ENCODE measurements at places on chromosomes 5 and 9.

DNA sequence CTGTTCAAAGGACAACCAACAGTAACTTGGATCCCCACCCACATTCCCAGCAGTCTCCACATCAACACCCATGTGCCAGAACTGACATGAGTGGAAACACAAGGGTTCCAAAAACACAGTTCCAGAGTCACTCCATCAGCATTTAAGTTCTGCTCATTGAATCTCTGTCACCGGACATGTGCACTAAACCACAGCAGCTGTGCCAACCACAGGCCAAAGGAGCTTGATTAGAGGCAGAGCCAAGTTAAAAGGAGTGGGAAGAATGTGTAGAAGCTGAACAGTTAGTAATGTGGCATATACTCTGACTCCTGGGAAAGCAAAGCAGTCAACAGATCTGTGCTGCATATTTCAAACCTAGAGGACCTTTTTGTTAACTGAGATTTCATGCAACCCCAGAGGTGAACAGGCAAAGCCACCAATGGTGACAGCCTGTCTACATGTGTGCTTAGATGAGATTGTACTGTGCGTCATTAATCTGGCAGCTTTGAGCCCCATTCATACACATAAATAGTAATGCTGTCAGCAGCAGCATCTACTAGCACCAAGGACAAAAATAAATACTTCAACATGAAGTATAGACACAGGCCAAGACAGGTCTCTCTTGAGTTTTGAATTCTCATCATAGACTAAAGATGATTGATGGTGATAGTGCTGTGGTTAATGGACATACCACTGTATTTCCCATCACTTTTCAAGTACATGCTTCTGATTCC lies 16.4 kb upstream of the FST start:
- DNase-seq, result no peak

DNA sequence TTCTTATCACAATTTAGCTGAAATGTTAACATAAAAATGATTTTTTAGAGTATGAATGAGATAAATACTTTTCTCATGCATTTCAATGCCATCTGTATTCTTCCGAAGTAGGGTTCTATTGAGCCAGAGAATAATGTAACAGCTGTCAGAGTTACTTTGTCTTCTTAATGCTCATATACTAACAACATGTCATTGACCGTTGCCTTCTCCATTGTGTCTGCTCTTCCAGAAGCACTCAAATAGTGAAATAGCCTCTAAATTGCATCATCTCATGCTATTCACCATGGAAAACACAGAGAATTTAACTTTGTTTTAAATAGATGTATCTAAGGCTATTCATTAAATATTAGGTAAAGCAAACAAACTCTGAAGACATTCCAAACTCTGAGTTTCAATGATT lies 1875.9 kb upstream of the CDH9 start:
- no peak for DNase-seq

GRCh38 chr9:71036501-71036900 lies 84.9 kb downstream of the TRPM3 start:
- DNase-seq, result no peak

DNA sequence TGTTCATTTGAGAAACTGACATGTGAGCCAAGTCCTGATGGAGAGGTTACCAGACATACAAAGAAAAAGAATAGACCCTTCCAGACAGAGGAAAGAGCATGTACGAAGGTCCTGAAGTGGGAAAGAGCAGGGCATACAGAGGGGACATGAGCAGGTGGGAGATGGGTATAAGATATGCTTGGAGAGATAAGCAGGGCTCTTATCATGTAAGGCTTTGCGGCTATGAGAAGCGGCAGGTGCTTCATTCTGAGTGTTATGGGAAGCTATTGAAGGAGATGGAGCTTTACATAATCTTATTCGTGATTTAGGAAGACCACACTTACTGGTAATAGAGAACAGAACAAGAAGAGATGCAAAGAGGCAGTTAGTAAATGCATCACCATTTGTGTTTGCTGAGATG lies 417.1 kb downstream of the EBF1 start:
- DNase-seq, result no peak

GRCh38 chr5:127660047-127660733 lies 11.3 kb downstream of the CTXN3 start:
- DNase-seq, result no peak

DNA sequence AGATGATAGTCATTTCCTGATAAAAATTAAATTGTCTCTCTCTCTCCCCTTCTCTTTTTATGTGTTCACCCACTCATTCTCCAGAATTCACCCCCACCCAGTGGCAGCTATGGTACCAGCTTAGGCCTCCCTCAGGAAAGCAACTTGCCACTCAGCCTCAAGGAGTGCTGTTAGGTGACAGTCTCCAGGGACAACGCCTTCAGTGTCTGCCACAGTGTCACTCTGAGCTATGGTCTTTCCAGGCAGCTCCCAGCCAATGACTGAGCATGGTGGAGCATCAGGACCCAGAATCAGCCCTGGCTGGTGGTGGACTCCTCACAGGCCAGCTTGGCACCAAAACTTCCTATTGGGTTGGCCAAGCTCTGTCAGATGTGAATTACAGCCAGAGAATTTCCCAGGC lies 140.9 kb upstream of the PIK3R1 start:
- no peak for DNase-seq
